ENCODE measurements at places on chromosomes 1 and 21.

GRCh38 chr1:15610167-15610566, 7.1 kb upstream of the DDI2 start:
- DNase-seq, result no peak

- no peak for DNase-seq
These were observed 10.4 kb upstream of the SPATC1L start for GRCh38 chr21:46194374-46195334.

DNA sequence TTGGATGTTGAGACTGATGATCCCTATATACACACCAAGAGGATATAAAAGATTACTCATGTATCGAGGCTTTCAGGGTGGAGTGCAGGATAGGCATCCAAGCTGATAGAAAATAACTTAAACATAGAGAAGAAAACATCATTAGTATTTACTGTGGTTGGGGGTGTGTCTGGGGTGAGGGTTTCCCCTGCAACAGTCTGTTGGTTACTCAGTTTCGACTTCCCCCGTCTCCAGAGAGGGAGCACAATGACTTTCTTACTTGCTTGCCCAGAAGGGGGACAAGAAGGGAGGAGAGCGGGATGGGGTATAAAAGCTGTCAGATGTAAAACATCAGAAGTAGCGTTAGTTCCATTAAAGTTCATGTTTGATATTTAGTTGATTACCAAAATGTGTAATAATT, 717.4 kb upstream of the ZP4 start:
- DNase-seq, result no peak

DNA sequence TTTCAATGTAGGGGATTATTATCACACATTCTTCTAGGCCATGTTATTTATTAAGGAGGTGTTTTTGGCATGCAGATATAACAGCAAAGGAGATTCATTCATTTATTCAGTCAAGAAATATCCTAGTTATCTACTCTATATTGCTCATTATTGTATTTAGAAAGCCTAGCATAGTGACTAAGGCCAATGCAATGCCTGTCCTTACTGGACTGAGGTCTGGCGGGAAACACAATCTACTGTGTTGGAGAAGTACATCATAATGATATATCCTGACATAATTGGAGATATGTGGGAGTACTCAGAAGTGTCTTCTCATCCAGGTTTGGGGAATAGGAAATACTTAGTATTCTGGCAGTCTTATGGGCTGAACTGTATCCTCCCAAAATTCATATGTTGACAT, 421.5 kb upstream of the USP24 start:
- no peak for DNase-seq

DNA sequence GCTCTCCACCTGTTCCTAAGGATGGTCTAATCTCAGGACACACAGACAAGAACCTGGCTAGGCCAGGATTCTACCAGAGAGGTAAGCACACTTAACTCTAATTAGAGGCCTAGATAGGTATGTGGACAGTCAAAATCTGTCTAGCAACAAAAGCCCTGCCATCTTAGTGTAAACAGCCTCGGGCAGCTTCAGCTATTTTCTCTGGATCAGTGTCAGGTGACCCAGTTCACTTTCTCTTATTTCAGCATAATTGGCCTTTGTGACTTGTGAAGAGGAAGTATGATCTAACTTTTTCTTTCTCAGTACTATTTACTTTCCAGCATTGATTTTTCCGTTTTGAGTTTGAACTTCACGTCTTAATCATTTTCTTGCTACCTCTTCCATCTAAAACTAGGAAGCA, 217.7 kb downstream of the CRB1 start:
- DNase-seq, result no peak

DNA sequence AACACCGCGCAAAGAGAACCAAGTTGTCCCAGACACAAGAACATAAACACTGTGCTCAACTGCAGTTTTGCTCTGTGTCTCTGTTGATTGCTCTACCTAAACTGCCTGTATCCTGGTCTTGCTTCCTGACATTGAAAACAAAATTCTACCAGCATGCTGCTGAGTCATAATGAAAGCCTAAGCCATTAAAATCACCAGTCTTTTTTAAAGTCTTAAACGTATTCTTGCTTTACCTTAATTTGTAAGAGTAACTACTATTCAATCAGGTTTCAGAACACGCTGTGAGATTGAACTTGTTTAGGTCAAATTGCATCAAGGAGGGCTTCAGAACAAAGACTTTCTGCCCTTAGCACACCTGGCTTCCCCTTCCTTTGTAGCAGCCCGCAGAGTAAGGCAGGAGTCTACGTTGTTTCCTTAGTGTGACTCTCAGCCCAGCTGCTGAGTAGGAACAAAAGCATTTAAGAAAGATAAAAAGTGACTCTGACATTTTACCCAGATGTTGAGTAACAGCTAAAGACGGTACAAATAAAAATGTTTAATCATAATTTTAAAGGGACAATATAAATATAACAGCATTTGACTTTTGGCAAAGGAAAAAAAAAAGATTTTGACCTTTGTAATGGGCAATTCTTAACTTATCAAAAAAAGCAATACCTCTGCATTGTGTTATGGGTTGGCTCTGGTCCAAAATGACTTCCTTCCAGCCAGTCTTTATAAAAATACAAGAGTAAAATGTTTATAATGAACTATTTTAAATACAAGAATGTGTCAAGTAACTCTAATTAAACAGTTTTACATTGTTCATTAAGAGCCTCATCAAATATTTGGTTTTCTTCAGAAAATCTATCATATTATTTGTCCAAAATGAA, 186.9 kb upstream of the ADGRL4 start:
- peak; percentile 15 for DNase-seq

DNA sequence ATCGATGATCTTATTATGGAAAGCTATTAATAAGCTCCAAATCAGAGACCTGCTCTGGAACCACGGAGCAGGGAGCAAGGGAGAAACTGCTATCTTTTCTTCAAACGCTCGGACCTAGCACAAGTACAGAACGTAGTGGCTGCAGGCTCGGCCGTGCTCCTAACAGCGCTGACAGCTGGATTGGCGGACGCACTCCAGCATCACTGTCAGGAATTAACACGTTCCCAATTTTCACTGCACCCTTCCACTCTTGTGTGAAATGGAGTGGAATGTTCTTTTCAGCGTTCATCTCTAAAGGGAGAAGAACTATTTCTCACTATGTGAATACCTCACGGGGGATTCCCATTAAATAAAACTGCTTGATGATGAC, 106.9 kb downstream of the ZNF281 start:
- DNase-seq, result no peak

GRCh38 chr1:228875741-228876140, 140.5 kb downstream of the RHOU start:
- no peak for DNase-seq

DNA sequence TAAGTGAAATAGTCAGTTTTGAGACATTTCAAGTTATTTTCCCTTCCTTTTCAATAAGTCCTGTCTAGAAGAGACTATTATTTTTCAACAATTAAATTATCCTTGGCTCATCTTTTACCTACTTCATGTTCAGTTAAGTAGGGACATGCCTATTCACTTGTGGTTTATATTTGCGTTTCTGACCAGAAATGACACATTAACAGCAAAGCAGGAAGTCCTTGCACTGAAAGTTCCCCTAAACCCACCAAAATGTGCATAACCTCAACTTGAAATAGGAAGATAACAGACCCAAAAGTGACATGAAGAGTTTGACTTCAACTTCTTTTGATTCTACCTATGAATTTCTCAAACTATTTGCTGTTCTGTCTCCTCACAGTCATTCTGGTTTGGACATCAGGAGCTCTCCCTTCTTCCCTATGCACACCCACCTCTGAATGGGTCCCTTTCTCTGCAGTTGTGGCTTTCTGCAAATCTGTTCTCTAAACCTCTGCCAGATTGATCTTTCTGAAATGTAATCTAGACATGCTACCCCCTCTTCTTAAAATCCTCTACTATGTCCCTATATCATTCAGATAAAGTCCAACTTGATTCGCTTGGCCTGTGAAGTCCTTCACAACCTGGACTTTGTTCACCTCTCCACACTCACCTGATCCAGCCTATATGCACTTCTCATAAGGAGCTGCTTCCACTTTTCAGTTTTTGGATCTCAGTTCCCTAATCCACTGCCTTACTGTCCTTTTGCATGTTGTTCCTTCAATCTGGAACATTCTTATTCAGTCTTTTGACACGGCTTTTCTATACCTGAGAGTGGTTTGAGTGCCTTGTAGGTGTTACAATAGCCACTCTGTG, 661.5 kb upstream of the ADGRL4 start:
- DNase-seq, result no peak

GRCh38 chr1:32266921-32267591, 16.0 kb downstream of the LCK start:
- no peak for DNase-seq

DNA sequence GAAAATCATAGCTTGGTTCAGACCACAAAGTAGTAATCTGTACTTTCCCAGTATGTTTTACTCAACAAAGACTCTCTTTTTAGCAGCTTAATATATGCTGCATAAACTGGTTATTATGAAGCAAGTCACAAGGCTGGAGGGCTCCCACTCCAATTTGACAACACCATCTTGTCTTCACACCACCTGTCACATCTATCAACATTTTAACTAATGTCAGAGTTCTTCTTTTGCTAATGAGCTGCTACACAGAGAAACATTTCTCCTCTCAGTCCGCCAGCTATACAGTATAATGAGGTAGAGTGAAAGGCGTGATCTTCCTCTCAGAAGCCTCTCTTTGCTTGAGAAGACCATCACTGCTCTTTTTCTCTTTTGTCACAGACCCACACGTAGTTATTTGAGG, 230.1 kb downstream of the BARHL2 start:
- no peak for DNase-seq

DNA sequence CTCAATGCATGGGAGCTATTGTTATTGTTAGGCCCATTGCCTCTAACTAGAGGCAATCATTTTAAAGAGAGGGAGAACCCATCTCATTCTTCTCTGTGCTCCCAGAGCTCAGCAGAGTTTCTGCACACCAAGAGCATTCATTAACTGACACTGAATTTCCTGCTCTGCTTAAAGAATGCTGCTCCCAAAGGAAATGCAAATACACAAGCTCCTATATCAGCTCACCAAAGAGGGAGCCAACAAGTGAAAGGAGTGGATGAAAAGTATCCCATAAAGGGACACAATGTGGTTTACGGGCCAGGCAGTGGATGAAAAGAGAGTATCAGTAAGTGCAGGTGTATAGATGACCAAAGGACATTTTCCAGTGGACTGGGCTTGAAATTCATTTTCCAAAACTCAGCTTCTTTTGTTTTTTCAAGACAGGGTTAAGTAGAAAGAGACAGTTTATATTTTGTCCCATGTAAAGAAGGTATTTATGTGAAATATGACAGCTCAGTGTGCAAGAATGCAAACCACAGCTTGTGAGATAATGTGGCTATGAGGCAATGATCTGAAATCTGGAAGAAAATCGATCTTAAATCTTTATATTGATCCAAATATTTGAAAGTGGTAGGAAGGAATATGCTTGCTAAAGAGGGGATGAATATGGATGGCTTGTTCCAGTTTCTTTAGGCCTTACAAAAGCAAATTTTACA, 207.7 kb upstream of the CAMK1G start:
- DNase-seq, result no peak

- DNase-seq, result no peak
These were observed 379.4 kb upstream of the RUNX1 start for GRCh38 chr21:35428489-35428888.

- DNase-seq, result no peak
These were observed 33.9 kb upstream of the IPO9 start for GRCh38 chr1:201795066-201795465.

- peak; percentile 6 for DNase-seq
These were observed 612.9 kb downstream of the PTPRU start for GRCh38 chr1:29849038-29849750.

DNA sequence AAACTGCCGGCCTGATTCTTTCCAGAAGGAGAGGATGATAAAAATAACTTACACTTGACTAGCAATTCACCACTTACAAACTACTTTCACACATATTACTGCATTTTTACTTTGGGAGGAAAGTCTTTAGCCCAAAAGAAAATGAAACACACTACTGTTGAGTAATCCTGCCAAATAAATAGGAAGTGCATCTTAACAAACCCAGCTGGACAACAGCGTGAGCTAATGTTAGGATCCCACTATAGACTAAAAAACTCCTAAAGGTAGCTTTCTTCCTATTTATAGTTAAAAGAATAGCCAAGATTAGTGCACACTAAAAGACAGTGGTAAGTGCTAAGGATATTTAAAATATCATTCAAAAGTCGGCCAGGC, 83.8 kb downstream of the HSF2BP start:
- no peak for DNase-seq

- DNase-seq, result no peak
These were observed 32.3 kb upstream of the ETS2 start for GRCh38 chr21:38773099-38774061.

- DNase-seq, result no peak
These were observed 82.3 kb upstream of the TIAM1 start for GRCh38 chr21:31426235-31426797.

GRCh38 chr1:207052911-207053769, at the start of gene PFKFB2:
Gene PFKFB2 (plus strand): TSS chr1:207053275. CDS start chr1:207054718, 1,443 bp downstream.
- peak; percentile 89 for DNase-seq

DNA sequence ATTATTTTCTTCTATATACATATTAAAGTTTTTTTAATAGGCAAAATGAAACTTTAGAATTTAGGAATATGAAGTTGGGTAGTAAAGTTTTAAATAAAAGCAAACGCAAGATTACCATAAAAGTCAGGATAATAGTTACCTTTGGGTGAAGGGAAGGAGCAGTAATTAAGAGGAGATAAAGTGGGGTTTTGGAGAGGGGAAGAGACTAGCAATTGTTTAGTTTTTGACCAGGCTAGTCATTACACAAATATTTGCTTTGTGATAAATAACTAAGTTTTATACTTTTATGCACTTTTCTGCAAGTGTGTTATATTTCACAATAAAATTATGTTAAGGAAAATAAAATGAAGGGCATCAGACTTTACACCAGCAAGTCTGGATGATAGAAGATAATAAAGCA, 27.7 kb upstream of the GUCA2B start:
- no peak for DNase-seq

DNA sequence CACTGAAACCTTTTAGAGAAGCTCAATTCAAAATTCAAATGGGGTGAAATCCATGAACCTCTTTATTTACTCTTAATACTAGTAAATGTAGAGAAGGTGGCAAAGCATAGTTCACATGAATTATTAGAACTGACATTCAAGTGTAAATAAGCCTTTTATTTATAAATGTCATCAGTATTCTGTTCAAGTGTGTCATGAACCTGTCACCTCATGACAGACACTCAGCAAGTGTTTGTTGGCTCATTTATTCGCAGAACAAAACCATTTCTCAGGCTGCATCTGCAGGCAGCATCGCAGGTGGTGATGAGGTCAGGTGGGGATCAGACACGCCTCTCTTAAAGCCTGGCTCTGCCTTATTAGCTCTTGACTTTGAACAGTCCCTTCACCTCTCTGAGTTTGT, 116.6 kb downstream of the SETD4 start:
- DNase-seq, result no peak

DNA sequence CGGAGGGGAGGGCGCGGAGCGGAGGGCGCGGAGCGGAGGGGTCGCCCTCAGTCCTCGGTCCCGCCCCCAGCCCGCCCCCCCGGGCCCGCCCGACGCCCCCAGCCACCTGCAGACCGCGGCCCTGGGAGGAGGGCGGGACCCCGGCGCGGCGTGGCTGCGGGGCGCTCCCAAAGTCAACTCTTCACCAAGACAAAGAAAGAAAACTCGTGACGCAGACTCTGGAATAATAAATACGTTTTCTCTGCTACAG, 1.2 kb downstream of the HES4 start:
- no peak for DNase-seq

GRCh38 chr1:29583727-29584126, 347.4 kb downstream of the PTPRU start:
- no peak for DNase-seq

Data from SW 1271 (cell line).